Fibroblast of villous mesenchyme (primary cell): ENCODE measurements at places on chromosomes 1 and 21.

- no peak for DNase-seq
Observed at GRCh38 chr21:46077674-46078101, 20.2 kb upstream of the COL6A2 start.

GRCh38 chr1:183653876-183654451, 848 bp upstream of the APOBEC4 start:
- no peak for DNase-seq

GRCh38 chr1:179793281-179793680, 50.2 kb downstream of the FAM163A start:
- DNase-seq, result no peak

GRCh38 chr1:67947114-67947513, 103.3 kb downstream of the DIRAS3 start:
- DNase-seq, result no peak

DNA sequence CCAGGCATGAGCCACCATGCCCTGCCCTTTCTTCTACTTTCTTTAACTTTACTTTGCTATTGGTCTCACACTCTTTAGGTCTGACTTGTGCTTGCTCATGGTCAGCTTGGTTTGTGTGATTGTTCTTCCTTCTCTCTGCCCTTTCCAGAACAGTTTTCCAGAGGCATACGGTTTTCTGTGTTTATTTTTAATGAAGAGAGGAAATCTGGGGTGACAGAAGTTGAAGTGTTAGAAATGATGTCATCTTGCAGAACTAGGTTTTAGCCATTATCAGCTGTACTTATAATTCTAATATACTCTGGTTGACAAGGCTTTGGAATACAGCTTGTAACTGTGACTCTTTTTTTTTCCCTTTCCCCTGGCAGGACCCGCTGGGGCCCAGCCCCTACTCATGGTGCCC, 14.4 kb downstream of the AGO3 start:
- DNase-seq, result no peak

DNA sequence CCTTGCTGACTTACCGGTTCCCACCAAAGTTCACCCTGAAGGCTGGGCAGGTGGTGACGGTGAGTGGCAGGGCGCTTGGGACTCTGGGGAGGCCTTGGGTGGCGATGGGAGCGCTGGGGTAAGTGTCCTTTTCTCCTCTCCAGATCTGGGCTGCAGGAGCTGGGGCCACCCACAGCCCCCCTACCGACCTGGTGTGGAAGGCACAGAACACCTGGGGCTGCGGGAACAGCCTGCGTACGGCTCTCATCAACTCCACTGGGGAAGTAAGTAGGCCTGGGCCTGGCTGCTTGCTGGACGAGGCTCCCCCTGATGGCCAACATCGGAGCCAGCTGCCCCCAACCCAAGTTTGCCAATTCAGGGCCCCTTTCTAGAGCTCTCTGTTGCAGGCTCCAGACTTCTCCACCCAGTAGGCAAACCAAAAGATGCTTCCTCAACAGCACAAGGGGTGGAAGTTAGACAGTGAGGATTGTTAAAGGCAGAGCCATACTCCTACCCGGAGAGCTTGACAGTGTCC, 16.4 kb upstream of the SEMA4A start:
- DNase-seq, result no peak

DNA sequence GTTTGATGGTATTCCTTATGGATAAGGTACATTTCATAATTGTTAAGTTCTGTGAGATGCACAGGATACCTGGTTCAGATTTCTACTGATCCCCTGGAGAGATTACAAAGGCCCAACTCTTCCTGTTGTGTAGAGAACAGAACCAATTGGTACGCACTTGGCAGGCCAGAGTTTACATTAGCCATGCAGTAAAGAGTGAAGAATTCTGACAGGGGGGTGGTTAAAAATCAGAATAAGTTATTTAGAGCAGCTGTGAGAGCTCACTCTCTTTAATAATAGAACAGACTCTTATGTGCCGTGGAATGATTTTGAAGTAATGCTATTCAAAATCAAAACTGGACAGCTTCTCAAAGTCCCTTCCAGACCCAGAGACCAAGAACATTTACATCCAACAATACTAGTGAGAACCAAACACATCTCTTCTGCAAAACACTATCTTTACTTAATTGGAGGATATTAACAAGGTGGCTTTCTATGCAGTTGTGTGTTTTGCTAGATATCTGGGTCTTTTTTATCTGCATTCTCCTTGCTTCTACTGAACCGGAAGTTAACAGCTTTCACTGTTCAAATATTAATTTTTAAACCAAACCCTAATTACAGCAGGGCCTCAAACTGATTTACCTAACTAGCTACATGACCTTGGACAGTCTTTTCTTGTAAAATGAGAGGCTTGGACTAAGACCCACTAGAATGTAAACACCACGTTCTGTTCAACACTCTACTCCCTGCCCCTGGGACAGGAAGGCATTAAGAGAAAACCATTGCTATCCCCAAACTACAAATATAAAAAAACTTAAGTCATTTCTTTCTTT, 4.0 kb downstream of the USP24 start:
- peak; percentile 66 for DNase-seq

GRCh38 chr1:69814926-69815325, 247.2 kb downstream of the LRRC7 start:
- peak; percentile 54 for DNase-seq

- DNase-seq, result peak; percentile 97
Observed at GRCh38 chr21:44958471-44959191, 18.8 kb downstream of the SLX9 start.

- no peak for DNase-seq
Observed at GRCh38 chr1:87231703-87232367, 96.8 kb upstream of the LMO4 start.

- peak; percentile 71 for DNase-seq
Observed at GRCh38 chr1:204408074-204408507, 3.5 kb downstream of the PPP1R15B start.

- DNase-seq, result no peak
Observed at GRCh38 chr1:38370716-38371504, 324.3 kb upstream of the POU3F1 start.

GRCh38 chr1:21469581-21469980, 29.6 kb downstream of the NBPF3 start:
- DNase-seq, result no peak

DNA sequence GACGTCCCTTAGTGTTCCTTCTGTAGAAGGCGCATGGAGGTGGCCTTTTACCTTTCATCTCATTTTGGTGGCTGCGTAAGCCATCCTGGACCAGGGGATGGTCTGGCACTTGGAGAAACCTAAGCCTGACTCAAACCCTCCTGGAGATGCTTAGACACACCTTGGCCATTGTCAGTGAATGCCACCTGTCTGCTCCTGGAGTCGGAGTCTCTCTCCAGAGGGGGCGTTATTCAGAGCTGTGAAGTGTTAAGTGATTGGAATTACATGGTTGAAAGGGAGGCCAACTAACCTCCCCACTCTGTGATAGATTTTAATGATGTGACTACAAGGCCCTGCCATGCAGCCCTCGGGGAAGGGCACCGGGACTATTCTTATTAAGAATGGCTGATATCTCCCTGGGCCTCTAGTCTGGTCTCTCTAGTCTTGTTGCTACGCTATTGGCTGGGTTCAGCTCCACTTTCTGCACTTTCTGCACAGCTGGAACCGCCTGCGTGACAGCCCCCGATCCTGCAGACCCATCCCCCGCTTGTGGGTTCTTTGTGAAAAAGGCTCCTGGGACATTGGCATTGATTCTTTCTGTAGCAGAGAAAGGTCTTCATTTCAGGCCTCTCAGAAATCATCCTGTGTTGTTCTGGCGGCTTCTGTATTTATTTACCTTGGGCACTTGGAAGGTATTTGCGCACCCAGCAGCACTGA, 4.2 kb downstream of the RASSF5 start:
- DNase-seq, result no peak

GRCh38 chr1:20487236-20487590, 1.2 kb upstream of the CAMK2N1 start:
- DNase-seq, result no peak

DNA sequence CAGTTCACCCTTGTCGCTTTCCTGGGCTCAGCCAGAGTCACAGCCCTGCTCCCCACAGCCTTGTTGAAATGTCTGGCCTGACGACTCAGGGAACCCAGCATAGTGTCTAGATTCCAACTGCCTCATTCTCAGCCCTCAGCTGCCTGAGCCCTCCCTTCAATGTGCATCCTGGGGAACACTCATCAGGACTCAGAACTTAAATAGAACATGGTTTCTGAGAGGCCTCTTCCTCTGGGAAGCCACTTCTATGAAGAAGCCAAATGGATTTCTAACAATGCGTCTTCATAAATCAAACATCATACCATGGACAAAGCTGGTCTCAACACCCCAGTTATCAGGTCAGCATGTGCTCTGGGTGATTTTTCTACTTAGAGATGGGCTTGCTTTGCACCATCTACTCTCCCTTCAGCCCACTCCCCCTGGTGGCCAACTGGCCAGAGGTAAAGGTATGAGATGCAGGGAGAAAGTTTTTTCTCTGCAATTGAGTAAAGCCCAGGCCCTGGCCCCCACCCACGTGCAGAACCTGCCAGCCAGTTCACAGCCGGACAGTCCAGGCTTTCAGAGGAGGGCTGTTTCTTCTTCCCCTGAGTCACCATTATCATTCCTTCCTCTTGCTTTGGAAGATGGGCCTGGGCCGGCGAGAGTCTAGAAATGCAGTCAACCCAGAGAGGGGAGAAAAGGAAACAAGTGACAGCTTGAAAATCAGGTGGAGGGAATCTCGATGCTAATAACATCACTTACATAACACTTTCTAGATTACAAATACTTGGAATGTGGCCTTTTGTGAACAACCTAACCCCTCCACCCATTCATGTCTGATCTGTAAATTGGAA, 32.1 kb downstream of the CD244 start:
- DNase-seq, result peak; percentile 54

DNA sequence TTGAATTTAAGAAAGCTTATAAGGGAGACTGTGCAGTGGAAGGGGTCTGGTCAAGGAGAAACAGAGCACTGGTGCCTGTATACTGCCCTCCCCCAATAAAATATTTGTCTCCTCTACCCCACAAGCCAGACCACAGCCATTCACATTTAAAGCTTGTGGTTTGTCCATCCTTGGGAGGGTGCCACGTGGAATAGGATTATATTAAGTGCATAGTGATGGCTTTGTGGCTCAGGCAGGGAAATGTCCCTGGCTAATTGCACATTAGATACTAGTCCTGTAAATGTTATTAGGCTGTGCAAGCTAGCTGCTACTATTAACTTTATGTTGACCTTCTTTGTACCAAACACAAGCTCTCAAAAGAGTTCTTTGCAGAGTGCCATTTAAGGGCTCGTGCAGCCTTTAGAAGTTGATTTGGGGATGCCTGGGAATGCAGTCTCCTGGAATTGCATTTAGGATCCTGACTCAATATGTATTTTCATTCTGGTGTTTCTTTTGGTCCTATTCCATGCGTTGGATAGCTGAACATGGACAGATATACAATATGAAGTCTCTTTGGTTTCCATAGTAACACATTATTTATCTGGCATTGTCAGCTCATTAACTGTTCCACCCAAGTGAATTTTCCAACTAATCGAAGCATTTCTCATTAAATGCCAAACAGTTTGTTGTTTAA, 210.6 kb downstream of the ROR1 start:
- peak; percentile 65 for DNase-seq

DNA sequence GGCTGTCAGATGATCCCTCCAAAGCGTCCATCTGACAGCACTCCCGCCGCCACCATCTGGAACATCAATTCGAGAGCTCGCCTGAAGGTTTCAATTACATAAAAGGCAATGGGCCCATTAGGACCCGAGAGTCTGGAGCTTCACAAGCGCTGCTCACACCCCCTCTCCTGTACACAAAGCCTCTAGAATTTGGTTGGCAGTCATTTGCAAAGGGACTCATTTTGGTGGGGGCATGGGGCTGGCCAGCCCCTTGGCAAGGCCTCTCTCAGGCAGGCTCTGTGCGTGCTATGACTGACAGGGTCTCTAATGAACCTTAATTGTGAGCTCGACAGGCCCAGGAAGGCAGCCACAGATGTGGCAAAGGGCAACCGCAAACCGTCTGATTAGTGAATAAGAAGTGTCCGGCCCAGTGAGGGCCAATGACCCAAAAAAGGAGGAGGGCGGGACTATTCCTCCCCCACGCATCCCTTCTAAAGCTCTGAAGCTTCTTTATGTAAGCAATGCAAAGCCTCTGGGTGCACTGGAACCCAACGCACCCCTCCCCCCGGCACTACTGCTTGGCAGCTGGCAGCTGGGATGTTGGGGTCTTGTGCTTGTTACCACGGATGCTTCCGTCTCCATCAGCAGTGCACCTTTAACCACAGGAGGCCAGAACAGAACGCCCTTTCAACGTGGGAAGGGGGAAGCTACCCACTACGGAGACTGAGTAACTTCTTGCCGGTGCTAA, 79.4 kb downstream of the CAPZB start:
- DNase-seq, result peak; percentile 86

- no peak for DNase-seq
Observed at GRCh38 chr1:9649769-9650168, 1.8 kb upstream of the PIK3CD start.

GRCh38 chr1:207888652-207889051, 22.3 kb downstream of the CD34 start:
- no peak for DNase-seq

DNA sequence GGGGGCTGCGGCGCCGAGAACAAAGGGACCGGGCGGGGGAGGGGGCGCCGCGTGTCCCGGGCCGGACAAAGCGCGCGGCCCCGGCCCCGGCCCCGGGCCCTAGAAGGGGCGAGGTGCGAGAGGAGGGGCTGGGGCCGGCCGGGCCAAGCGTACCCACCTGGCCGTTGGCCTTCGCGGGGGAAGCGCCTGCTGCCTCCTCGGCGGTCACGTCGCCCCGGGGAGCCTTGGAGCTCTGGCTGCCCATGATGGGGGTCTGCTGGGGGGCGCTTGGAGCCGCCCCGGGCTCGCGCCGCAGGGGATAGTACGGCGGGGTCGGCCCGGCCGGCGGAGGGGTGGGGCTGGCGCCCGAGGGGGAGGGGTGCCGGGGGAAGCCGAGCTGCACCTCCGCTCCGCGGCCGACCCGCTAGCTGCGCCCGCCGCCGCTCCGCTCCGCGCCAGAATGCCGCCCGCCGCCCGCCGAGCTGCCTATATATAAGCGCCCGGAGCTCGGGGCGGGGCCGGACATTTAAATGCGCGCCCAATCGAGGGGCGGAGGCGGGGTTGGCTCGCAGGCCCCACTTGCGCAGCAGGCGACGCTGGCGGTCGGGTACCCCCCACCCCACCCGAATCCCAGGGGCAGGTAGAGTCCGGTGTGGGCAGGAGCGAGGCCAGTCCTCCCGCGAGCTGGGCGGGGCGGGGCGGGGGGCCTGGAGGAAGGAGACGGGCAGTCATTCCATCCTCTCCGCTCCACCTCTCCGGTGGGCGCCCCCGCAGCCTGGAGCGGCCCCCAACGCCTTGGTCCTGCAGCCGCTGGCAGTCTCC, at the start of gene MARCKSL1:
Gene MARCKSL1, minus strand, starts transcription at position 444 of the 801 bp plus-strand sequence. Its CDS starts 200 bp downstream, at position 244.
- peak; percentile 70 for DNase-seq
